Stimulated activated CD4-positive, alpha-beta T cell treated with anti-CD3 and anti-CD28 coated beads, Interleukin-15, amount 100 ng/mL, for 1 hour (primary cell): ENCODE measurements at places on chromosomes 1 and 21.

DNA sequence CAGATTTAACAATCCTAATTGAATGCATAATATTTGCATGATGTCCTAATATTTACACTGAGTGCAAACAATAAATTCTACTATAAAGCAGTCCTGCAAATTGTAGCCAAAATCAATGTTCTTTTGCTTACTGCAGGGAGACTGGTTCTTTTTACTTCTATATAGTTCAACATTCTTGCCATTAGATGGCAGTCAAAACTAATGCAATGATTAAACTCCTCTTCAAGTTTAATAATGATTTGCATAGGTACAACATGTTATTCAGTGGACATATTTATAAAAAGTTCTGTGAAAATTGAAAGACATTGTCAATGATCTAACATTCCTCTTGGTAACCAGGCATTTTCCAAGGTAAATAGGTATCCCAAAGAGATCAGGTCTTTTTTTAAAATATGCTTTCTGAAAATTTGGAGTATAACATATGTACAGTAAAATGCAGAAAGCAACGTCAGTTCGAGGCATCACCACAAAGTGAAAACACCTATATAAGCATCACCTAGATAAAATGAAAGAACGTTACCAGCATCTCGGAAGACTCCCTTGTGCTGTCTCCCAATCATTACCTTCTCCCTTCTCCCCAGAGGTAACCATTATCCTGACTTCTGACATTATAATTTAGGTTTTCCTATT, 9.8 kb upstream of the FNBP1L start:
- no peak for DNase-seq

DNA sequence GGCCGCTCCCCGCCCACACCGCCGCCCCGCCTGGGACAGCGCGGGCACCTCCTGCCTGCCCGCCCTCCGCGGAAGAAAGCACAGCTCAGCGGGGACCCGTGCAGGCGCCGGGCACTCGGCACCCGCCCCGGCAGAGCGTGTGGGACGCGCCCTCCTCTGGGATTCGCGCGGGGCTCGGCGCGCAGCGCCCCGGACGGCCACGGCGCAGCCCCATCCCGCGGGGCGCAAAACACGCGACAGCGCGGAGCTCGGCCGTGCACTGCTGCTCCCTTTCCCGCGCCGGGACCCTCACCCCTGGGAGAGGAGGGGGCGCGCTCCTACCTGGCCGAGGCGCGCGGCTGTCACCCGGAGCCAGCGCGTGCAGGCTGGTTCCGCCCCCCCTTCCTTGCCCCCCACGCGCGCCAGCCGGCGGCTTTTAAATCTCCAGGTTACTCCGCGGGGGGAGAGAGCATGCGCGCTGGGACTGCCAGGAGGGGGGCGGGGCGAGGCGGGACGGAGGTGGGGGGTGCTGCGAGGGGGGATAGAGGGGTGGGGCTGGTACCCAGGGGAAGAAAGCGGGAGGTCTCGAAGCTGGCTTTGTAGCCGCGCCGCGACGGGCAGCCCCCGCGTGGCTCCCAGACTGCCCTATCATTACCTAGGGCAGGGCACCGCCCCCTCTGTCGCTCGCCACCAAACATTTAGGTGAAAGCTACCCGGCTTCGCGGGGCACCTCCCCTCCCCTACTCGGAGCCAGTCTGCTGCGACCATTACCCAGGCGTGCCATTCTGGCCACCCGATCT, at the start of gene SLC45A3:
Gene SLC45A3, minus strand, starts transcription at position 437 of the 779 bp plus-strand sequence. CDS start 15,853 bp downstream, outside the sequence.
- no peak for DNase-seq

DNA sequence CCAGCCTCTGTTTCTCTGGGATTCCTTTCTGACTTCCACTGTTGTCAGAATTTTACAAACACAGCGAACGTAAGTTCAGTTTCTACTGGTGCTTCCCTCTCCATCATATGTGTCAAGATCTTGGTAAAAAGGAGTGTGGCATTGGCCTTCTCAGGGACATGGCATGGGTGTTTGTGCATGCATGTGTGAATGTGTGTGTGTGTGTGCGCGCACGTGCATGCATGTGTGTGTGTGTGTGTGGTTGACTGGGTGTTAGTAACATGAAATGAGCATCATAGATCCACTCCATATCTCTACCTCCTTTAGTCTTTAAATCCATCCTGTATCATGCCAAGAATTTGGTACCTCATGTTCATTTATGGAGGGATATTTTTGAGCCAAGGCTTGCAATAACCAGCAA, 411.3 kb downstream of the NPHP4 start:
- no peak for DNase-seq

DNA sequence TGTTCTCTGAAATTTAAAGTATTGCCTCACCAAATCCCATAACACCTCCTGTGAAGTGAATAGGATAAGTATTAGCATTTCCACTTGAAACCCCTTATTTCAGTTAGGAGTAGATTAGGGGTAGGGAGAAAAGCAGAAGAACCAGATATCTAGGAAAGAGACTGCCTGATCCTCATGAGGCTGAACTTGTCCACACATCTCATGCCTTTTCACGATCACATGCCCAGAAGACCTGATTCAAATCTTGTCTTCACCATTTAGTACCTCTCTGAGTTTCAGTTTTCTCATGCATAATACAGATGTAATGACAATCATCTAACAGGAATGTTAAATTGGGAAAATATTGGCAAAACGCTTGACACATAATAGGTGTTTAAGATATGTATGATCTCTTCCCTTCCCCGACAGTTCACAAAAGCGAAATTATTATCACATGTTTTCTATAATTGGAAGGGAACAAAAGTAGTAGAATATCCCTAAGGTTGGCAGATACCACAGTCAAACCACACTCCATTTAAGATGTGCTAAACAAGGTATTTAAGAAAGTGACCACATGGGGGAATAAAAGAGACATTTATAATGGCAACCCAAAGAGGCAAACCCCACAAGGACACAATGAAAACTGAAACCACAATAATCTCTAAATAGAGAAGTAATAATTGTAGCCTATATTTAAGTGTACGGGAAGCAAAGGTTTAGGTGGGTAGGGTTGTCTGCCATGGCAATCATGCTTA, 25.2 kb downstream of the GFI1 start:
- DNase-seq = no peak

DNA sequence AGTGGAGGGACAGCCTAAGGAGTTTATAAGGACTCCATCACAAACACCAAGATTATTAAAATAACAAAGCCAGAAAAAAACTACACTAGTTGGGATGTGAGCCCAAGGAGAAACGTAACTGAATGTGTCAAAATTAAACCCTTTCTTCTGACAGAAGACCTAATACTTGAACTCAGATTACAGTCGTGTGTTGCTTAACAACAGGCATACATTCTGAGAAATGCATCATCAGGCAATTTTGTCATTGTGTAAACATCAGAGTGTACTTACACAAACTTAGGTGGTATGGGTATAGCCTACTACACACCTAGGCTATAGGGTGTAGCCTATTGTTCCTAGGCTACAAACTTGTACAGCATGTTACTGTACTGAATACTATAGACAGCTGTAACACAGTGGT, 23.4 kb downstream of the DSTYK start:
- no peak for DNase-seq

GRCh38 chr1:157269656-157270375, 131.6 kb upstream of the ETV3 start:
- no peak for DNase-seq

DNA sequence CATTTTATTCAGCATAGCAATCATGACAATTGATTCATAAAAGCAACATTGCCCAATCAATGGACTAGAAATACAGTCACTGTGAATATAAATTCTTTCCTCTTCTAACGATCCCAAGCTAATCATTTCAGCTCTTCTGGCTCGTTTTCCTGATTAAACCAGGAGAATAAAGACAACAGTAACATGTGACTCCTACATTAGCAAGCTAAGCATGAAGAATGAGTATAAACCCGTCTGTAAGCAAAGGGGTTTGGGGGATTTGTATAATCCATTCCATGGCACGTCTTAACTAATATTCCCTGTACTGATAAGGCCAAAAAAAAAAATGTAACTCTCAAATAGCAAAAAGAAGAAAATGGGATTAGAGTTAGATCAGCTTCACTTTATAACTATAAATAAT, 21.6 kb downstream of the IRF2BP2 start:
- no peak for DNase-seq

- no peak for DNase-seq
These were observed 80.7 kb downstream of the NID1 start for GRCh38 chr1:235984041-235984825.

DNA sequence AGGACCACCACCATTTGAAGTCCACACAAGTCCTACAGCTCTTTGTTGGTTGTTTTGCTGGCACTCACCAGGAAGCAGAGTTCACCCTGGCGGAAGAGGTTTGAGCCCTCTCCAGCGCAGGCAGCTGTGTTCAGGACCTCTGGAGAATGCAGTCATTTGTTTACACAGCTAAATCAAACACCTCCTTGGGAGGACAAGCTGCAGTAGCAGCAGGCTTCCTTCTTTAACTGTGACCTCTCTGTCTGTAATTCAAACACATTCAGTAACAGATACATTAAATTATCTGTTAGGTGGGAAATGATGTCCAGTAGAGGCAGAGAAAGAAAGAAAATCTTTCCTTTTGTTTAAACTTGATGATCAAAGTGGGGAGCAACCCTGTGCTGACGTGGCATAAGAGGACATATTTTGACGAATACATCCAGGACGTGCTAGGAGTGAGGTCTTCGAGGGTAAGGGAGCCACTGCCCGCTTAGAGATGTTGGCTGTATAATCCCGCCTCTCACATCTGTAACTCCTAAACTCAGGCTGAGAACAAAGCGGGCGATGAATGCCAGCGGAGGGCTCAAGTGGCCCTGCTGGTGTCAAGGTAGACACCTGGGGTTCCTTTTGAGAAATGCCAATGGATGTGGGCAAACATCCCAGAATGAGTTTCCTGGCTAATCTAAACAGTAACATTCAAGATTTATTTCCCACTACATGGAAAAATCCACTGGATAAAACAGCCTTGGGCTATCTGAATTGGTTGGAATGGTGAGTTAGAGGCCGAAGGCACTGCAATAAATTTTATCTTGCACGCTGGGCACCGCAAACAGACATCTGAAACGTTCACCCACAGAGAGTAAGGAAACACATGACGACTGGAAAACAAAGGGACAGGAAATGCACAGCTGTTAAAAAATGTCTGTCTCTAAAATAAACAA, 51.7 kb downstream of the ABCA4 start:
- no peak for DNase-seq

DNA sequence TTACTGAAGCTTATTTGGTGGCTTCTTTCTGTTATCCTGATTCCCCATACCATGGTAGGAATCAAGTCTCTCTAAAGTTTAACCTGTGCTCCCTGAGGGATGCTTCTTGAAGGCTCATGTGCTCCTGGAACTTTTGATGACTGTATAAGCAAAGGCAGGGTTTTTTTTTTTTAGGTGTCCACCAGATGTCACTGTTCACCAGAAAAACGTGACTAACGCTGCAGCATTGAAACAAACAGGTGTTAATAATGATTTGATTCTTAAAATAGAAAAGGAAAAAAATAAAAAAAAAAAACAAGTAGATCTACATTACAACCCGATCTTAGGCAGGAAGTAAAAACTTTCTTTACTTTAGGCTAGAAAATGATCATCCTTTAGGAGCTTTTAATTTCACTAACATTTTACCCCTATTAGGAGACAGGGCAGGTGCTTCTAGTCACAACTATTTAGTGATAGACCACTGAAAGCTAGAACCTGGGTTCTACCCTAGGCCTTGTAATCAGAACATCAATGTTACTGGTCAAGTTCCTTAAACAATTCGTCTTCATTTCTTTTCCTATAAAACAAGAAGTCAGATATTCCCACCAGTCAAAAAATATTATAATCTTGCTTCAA, 223.0 kb downstream of the PLA2G4A start:
- no peak for DNase-seq

DNA sequence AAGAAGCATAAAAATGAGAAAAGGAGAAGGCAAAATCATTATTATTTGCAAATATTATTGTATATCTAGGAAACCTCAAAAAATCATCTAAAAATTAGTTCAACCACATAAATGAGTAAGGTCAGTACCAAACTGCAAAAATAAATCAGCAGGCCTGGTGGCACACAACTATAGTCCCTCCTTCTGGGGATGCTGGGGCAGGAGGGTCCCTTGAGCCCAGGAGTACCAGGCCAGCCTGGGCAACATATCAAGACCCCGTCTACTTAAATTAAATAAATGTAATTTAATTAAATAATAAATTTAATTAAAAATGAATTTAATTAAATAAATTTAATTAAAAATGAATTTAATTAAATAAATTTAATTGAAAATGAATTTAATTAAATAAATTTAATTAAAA, 40.3 kb upstream of the TRIM67 start:
- DNase-seq = no peak

DNA sequence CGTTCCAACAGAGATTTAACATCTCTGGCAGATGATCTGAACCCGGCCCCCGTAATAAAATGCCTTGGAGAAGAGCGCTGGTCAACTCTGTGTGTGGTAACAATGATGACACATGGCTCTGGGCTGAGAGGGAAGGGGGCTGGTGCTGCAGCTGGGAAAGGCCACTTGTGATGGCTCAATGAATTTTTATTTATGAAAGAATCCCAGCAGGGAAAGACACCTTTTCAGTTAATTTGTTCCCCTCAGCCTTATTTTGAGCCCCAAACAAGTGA, 59.4 kb downstream of the SYT6 start:
- no peak for DNase-seq

GRCh38 chr1:200154069-200154767, 126.7 kb downstream of the NR5A2 start:
- DNase-seq = peak; percentile 3

GRCh38 chr1:29677028-29678024, 441.0 kb downstream of the PTPRU start:
- no peak for DNase-seq

DNA sequence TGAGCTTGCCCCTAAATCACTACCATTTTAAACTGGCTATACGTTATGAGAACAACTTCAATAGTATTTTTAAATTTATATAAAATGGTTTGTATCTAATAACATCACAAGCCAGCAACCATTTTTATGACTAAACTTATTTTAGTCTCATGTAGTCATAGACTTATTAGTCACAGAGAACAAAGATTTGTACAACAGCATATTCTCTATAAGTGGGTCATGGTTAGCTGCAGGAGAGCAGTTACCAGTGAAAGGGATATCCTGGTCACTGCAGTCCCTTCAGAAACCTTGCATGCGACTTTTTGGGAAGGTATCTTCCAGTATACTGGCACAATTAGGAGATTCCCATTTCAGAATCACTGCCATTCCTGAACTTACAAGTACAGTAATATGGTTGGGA, 90.0 kb downstream of the HFM1 start:
- DNase-seq = no peak

DNA sequence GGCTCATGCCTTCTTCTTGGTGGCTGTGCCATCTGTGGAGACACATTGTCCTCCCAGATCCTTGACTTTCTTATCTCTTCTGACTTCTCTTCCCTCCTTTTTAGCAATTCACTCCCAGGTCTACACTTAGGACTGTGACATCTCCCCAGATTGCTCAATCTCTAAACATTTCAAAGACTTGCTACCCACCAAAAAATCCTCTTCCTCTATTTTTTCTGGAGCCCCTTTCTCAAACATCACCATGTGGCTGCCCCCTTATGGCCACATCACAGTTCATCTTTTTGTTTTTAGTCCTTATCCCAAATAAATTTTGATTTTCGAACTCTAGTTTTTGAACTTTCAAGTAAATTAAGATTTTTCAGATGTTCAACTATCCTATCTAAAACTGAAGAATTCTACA, 148.6 kb upstream of the HOOK1 start:
- no peak for DNase-seq

- DNase-seq = no peak
These were observed 39.4 kb upstream of the BCL10 start for GRCh38 chr1:85315789-85316188.
